ENCODE measurements at places on chromosomes 2 and 18. TPM values are rescaled to one million over a fixed set of nuclear protein-coding genes. Genes with fewer than 3 reads are reported as not detected.
A peak's percentile ranks its signal among the peaks of the same experiment; 100 is the strongest.

GRCh38 chr18:77052983-77053309, 79.6 kb downstream of the MBP start:
- peaks cover 7% of the 10 kb centered on the region for H3K36me3 ChIP-seq
- no peak overlapping the region for H3K4me3 ChIP-seq
- H3K27ac ChIP-seq, result no peak overlapping the region
- no peaks in the 10 kb centered on the region for H3K27me3 ChIP-seq
- H3K4me1 ChIP-seq, result peaks cover 38% of the 10 kb centered on the region

DNA sequence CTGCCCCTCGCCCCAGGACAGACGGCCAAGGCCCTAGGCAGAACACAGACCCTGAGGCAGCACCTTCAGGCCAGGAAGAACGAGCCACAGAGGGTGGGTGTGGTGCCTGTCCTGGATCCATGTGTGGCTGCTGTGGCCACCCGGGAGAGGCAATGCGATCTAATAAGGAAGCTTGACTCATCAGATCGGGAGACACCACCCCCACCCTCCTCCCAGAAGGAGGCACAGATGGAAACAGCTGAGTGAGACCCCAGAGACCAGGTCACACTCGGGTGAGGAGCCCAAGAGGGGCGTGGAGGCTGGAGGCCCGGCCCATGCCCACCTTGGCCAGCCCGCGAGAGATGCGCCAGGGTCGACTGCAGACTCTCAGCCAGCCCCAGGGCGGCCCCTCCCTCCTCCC, 20.3 kb downstream of the KCNG2 start:
- H3K4me1 ChIP-seq, result peaks cover 2% of the 10 kb centered on the region
- H3K27ac ChIP-seq, result no peak overlapping the region
- peaks cover 34% of the 10 kb centered on the region for H3K27me3 ChIP-seq
- H3K36me3 ChIP-seq, result no peaks in the 10 kb centered on the region

GRCh38 chr2:235533198-235533597, 39.4 kb downstream of the AGAP1 start:
- H3K36me3 ChIP-seq, result peaks cover 10% of the 10 kb centered on the region
- peaks cover 36% of the 10 kb centered on the region for H3K4me1 ChIP-seq
- no peak overlapping the region for H3K27ac ChIP-seq
- DNase-seq, result no peak
- no peak overlapping the region for H3K4me3 ChIP-seq
- no peaks in the 10 kb centered on the region for H3K27me3 ChIP-seq

SNORC gene
- 7.1 TPM for total RNA-seq

GRCh38 chr18:45106331-45106774, 425.7 kb downstream of the SETBP1 start:
- no peak overlapping the region for H3K27ac ChIP-seq
- no peak overlapping the region for H3K4me3 ChIP-seq
- peaks cover 4% of the 10 kb centered on the region for H3K27me3 ChIP-seq
- no peaks in the 10 kb centered on the region for H3K36me3 ChIP-seq

GRCh38 chr2:229713371-229714079, 830 bp downstream of the DNER start:
- H3K4me3 ChIP-seq, result peak overlapping the region; percentile 81
- H3K27ac ChIP-seq, result no peak overlapping the region
- no peak for DNase-seq
- peaks cover 83% of the 10 kb centered on the region for H3K27me3 ChIP-seq

DNA sequence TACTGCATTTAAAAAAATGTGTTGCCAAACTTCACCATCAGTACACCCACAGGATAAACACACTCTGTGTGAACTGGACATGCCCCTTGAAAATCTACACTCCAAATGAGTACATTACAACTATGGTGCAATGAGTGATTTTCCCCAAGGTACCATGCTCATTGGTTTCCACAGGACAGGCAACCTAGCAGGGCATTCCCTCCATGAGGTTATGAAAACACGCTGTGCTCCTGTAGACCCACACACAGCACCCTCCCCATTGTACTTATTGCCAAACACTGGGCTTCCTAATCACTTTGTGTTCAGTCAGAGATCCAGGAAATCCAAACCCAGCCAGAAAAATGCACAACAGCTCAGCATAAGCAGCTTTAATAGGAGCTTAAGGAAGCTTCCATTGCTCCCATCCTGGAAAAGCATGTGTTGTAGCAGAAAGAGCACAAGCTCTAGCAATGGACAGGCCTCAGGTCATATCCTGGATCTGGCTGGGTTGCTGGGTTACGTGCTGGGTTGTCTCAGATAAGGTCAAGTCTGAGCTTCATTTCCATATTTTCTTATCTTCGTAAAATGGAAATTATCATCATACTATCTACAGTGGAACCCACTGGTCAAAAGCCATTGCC, 20.8 kb upstream of the ATIC start:
- no peak overlapping the region for H3K4me3 ChIP-seq
- H3K4me1 ChIP-seq, result peaks cover 7% of the 10 kb centered on the region
- H3K36me3 ChIP-seq, result no peaks in the 10 kb centered on the region
- H3K27me3 ChIP-seq, result no peaks in the 10 kb centered on the region

DNA sequence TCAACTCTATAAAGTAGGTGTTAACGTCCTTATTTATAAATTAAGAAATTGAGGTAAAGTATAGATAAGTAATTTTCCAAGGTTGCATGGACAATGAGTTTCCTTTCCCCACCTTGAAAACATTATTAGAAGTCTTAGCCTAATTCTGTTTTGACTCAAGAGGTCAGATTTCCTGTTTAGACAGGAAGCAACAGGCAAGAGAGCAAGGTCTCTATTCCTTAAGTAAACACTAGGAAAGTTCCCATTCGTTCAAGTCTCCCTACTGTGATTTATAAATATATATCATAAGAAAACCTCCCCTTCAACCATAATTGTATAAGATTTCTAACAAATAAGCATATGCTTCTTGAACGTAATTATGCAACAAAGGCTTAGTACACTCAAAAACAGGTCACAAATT, 40.3 kb downstream of the CLASP1 start:
- no peak overlapping the region for H3K4me3 ChIP-seq
- H3K27ac ChIP-seq, result no peak overlapping the region
- H3K4me1 ChIP-seq, result no peaks in the 10 kb centered on the region
- H3K36me3 ChIP-seq, result peaks cover 20% of the 10 kb centered on the region
- no peak for DNase-seq

DSC3 gene
- 306 TPM for total RNA-seq

ARHGAP25 gene
- total RNA-seq, result 1.1 TPM

GRCh38 chr18:55501982-55502710, 85.8 kb downstream of the TCF4 start:
- peaks cover 13% of the 10 kb centered on the region for H3K36me3 ChIP-seq
- H3K27ac ChIP-seq, result no peak overlapping the region
- H3K27me3 ChIP-seq, result no peaks in the 10 kb centered on the region
- H3K4me3 ChIP-seq, result peak overlapping the region; percentile 60
- peaks cover 30% of the 10 kb centered on the region for H3K4me1 ChIP-seq

DNA sequence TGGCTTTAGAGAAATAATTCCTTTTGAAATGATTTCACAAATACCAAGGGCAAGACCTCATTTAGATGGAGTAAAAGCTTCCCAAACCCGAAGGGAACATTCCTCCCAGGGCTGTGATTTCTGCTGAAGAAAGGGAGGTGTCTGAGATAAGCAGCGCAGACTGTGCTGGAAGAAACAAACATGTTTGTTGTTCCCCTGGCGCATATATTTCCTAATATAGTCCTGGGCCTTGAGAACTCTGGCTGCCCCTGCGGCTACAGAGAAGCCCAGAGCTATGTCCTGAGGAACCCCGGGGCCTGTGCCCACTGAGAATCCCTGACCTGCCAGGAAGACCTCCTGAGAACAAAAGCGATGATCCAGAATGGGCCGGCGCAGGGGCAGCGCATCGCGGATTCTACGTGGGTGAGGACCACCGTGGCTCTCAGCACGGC, 372.6 kb upstream of the NT5C1B start:
- H3K27me3 ChIP-seq, result peaks cover under 1% of the 10 kb centered on the region
- no peak overlapping the region for H3K27ac ChIP-seq
- DNase-seq, result no peak
- H3K36me3 ChIP-seq, result no peaks in the 10 kb centered on the region

GRCh38 chr18:60191926-60192325, 180.6 kb downstream of the MC4R start:
- peaks cover 18% of the 10 kb centered on the region for H3K4me1 ChIP-seq
- H3K4me3 ChIP-seq, result no peak overlapping the region
- H3K27ac ChIP-seq, result no peak overlapping the region
- no peaks in the 10 kb centered on the region for H3K36me3 ChIP-seq

DNA sequence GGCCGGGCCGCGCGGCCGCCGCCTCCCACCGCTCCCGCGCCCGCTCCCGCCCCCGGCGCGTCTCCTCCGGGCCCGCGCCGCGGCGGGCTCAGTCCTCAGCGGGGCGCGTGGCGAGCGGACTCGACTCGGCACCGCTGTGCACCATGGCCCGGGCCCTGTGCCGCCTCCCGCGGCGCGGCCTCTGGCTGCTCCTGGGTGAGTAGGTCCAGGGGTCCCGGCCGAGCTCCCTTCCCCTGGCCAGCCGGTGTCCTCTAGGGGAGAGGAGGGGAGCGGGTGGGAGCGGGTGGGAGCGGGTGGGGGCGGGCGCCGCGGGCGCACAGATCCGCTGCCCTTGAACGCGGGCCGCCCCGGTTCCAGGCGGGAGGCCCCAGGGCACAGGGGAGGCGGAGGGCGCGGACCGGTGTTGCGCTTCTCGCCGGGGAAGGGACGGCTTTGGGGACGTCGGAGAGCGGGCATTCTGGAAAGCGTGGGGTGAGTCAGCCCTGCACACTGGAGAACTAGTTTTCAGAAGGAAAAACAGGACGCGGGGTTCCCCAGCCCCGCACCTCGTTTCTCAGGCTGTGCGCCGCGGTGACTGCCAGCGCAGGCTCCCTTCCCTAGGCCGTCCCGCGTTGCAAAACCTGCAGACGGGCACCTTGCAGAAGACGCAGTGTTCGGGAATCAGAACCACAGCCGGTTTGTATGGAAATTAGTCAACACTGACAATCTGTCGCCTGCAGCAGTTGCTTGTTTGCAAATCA, at the start of gene RAMP1:
Gene RAMP1, plus strand, starts transcription at position 91 of the 740 bp plus-strand sequence. Its CDS starts 53 bp downstream, at position 144.
- peaks cover 64% of the 10 kb centered on the region for H3K27me3 ChIP-seq
- H3K36me3 ChIP-seq, result no peaks in the 10 kb centered on the region
- no peak for DNase-seq
- H3K27ac ChIP-seq, result peak within 1 kb of the TSS; percentile 70
- peak within 1 kb of the TSS; percentile 80 for H3K4me3 ChIP-seq

DNA sequence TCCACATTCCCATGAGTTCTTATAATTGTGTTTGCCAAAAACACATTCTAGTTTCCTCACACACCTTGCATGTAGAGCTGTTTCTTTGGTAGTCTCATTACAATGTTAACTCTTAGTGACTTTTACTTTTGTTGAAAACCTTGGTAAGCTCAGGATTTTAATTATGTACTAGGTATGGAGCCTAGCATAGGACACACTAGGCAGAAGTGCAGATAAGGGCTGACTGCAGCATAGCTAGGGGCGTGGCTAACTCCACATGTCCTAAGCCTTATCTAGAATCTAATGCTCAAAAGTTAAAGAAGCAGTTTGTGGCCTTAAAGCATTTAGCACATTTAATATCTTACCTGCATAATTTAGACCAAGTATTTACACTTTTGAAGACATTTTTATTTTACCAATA, 153.7 kb upstream of the FBXO11 start:
- no peak overlapping the region for H3K27ac ChIP-seq
- H3K27me3 ChIP-seq, result peaks cover 5% of the 10 kb centered on the region
- H3K4me3 ChIP-seq, result no peak overlapping the region
- no peaks in the 10 kb centered on the region for H3K4me1 ChIP-seq
- no peak for DNase-seq

BOLL gene
- total RNA-seq, result not detected

ANKRD62 gene
- total RNA-seq, result not detected

DNA sequence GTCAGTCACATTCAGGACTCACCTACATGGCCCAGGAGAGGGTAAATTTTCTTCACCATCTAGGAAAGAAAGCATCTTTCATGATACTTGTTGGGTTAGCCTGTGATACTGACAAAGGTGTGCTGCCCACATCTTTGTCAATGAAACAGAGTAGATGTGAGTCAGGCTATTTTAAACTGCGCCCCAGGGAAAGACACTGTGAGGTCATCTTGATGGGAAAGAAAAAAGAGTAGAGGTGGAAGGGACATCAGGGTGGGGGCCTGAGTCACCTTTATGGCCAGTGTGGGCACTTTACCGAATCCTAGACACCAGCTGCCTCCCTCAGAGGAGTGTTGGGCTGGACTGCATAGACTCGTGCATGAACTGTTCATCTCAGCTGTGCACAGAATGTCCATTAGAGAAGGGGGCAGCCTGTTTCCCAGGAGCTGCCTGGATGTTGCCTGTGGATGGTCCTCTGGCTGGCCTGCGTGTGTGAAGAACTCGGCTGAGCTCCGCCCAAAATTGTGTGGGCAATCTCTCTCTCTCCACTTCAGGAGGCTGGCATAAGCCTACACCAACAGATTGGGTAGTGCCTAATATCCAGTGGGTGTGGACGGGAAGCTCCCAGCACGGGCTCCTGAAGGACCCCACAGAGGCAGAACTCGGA, 278.7 kb upstream of the PXDN start:
- no peak overlapping the region for H3K27ac ChIP-seq
- peaks cover 11% of the 10 kb centered on the region for H3K27me3 ChIP-seq
- DNase-seq, result no peak

DNA sequence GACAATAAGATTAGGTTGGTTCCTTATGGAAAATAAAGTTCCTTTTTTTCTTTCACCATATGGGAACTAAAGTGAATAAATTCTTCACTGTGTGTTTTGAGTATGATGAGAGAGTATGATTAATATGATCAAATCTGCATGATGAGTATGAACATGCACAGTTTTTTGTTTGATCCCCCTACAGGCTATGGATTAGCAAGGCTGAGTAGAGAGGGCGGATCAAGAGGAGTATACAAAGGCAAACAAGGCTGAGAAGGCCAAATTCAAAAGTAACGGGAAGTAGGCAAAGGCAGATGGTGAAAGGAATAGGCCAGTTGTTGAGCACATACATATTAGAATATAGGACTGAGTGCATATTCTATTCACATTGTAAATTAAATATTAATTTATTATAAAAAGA, 508.2 kb downstream of the LRRTM4 start:
- DNase-seq, result no peak
- H3K4me3 ChIP-seq, result no peak overlapping the region
- H3K27ac ChIP-seq, result no peak overlapping the region
- H3K27me3 ChIP-seq, result no peaks in the 10 kb centered on the region
- H3K36me3 ChIP-seq, result no peaks in the 10 kb centered on the region
- H3K4me1 ChIP-seq, result peaks cover 6% of the 10 kb centered on the region

LINC00305 gene
- total RNA-seq, result not detected

GRCh38 chr2:237213315-237214022, 127.8 kb downstream of the COPS8 start:
- no peak overlapping the region for H3K4me3 ChIP-seq
- no peak overlapping the region for H3K27ac ChIP-seq
- H3K4me1 ChIP-seq, result peaks cover 14% of the 10 kb centered on the region
- peaks cover 3% of the 10 kb centered on the region for H3K27me3 ChIP-seq

GRCh38 chr2:240232264-240232915, 91.9 kb upstream of the OTOS start:
- H3K36me3 ChIP-seq, result no peaks in the 10 kb centered on the region
- peaks cover 6% of the 10 kb centered on the region for H3K27me3 ChIP-seq
- H3K4me3 ChIP-seq, result no peak overlapping the region
- H3K4me1 ChIP-seq, result peaks cover 4% of the 10 kb centered on the region
- no peak overlapping the region for H3K27ac ChIP-seq
- DNase-seq, result no peak

- H3K27ac ChIP-seq, result no peak overlapping the region
- no peaks in the 10 kb centered on the region for H3K27me3 ChIP-seq
- no peak overlapping the region for H3K4me3 ChIP-seq
- H3K4me1 ChIP-seq, result no peaks in the 10 kb centered on the region
- no peak for DNase-seq
These were observed 68.0 kb upstream of the PSME4 start for GRCh38 chr2:54038835-54039234.

STARD6 gene
- not detected for total RNA-seq

GCKR gene
- 0.65 TPM for total RNA-seq

ALK gene
- 7.7 TPM for total RNA-seq

GRCh38 chr2:70984228-70984575, 5.8 kb downstream of the ANKRD53 start:
- no peaks in the 10 kb centered on the region for H3K27me3 ChIP-seq
- H3K27ac ChIP-seq, result no peak overlapping the region
- DNase-seq, result no peak
- peaks cover 15% of the 10 kb centered on the region for H3K36me3 ChIP-seq
- H3K4me1 ChIP-seq, result no peaks in the 10 kb centered on the region
- H3K4me3 ChIP-seq, result no peak overlapping the region

Measured in type B pancreatic cell (in vitro differentiated cells).